ENCODE measurements at places on chromosomes 3 and 15. TPM values are rescaled to one million over a fixed set of nuclear protein-coding genes. Genes with fewer than 3 reads are reported as not detected.

The SLC12A1 gene
- total RNA-seq = 0.20 TPM

DNA sequence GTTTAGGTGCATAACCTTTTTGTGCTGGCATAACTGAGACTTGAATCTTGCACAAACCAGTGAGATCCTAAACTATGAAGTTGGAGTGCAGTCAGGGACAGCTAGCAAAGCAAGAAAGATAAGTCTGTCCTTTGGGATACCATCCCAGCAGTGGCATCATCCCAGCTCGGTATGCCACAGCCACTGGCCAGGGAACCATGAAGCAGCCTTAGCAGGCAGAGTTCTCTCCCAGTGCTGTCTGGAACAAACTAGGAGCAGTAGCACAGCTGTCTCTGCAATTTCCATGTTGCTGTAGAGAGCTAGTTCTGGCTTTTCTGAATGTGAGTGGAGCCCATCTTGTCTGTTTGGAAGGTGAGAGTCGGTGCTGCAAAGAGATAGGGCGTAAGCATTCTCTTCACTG lies 130.3 kb downstream of the DTWD1 start:
- H3K27me3 ChIP-seq = no peaks in the 10 kb centered on the region
- no peaks in the 10 kb centered on the region for H3K36me3 ChIP-seq
- no peak overlapping the region for H3K4me3 ChIP-seq

The POPDC2 gene
- total RNA-seq = 3.8 TPM

DNA sequence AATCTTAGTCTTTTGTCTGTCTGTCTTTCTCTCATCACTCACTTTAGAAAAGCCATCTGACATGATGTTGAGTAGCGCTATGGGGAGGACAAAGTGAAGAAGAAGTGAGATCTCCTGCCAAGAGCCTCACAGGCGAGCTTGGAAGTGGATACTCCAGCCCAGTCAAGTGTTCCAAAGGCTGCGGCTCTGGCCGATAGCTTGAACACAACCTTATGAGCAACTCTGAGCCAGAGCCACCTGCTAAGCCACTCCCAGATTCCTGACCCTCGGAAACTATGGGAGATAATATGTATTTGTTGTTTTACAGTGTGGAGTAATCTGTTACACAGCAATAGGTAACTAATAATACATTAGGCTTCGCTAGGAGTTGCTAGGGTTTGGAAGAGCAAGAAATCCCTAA lies 76.2 kb downstream of the MB21D2 start:
- no peak overlapping the region for H3K4me3 ChIP-seq
- no peak for DNase-seq
- no peaks in the 10 kb centered on the region for H3K36me3 ChIP-seq
- H3K27ac ChIP-seq = no peak overlapping the region
- no peaks in the 10 kb centered on the region for H3K27me3 ChIP-seq

DNA sequence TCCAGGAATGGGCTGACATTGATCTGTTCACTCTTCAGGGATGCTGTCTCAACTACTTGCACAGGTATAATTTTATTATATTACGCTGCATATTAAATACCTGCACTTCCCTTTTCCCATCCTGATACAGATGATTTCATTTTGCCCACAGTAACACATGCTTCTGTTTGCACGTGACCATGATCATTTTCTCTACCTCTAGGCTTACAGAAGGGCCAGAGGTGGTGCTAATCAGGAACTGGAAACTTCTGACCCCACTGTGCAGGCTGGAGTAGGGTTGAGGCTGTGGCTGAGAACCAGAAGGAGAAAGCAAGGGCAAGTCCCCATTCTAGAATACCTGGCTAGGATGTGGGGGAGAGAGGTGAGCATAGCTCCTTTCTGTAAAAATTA lies 304.8 kb downstream of the PTPRG start:
- H3K36me3 ChIP-seq = no peaks in the 10 kb centered on the region
- no peaks in the 10 kb centered on the region for H3K27me3 ChIP-seq
- H3K4me3 ChIP-seq = no peak overlapping the region

GRCh38 chr15:25246641-25247406 lies 192.0 kb downstream of the UBE3A start:
- no peaks in the 10 kb centered on the region for H3K4me1 ChIP-seq
- peaks cover 3% of the 10 kb centered on the region for H3K36me3 ChIP-seq
- DNase-seq = no peak
- H3K27me3 ChIP-seq = no peaks in the 10 kb centered on the region

DNA sequence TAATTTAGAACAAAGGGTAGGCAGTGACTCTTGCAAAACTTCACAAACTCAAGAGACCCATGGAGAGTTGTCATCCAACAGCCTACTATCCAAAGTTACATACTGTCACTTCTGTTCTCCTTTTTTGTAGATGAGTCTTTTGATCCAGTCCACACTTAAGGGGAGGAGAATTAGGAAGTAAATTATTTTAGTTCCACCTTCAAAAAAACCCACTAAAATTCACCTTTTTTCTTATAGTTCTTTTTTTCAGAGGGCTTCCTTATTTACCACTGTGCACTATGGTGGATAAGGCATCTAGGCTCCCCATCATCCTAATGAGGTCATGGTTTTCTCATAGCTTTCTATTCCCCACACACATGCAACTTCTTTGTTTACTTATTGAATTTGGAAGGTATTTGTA lies 8.6 kb upstream of the TCAIM start:
- no peak overlapping the region for H3K4me3 ChIP-seq
- no peak for DNase-seq
- H3K27me3 ChIP-seq = peaks cover 20% of the 10 kb centered on the region

DNA sequence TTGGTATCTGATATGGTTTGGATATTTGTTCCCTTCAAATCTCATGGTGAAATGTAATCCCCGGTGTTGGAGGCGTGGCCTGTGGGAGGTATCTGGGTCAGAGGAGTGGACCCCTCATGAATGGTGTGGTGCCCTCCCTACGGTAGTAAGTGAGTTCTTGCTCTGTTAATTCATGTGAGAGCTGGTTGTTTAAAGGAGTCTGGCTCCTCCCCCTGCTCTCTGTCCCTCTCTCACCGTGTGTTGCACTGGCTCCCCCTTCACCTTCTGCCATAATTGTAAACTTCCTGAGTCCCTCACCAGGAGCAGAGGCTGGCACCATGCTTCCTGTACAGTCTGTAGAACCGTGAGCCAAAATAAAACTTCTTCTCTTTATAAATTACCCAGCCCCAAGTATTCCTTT lies 246.9 kb upstream of the AGTR1 start:
- peaks cover 16% of the 10 kb centered on the region for H3K4me1 ChIP-seq
- no peak overlapping the region for H3K4me3 ChIP-seq
- no peak for DNase-seq
- H3K36me3 ChIP-seq = peaks cover 2% of the 10 kb centered on the region

- DNase-seq = no peak
- H3K36me3 ChIP-seq = peaks cover 26% of the 10 kb centered on the region
- no peaks in the 10 kb centered on the region for H3K27me3 ChIP-seq
- no peaks in the 10 kb centered on the region for H3K4me1 ChIP-seq
Measured at GRCh38 chr15:41746802-41747201, 27.5 kb upstream of the MAPKBP1 start.

DNA sequence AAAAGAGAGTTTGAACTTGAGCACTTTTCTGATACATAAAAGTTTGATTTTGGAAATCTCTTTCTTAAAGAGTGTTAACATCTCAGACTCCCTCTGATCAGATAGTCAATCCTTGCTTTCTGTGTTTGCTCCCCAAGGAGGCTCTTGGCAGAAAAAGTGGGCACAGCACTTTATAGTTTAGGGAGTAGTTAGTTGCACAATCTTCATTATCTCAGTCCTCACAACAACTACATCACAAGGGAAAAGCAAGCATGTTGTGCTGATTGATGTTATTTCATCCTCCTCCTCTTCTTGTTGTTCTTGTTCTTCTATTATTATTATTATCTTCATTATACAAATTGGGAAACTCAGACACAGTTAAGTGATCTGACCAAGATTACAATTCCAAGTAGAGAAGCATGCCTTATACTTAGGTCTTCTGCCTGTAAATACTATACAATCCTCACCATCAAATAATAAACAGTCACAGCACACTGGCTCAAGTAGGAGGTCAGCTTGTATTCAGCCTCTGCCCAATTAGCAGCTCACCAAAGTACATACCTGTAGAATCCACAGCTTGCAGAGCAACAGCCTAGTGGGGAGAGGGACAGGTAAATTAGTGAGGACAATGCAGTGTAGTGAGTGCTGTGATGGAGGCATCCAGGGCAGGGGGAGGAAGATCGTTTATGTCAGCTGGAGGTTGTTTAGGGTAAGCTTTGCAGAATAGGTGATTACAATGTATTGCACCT lies 304.1 kb upstream of the MME start:
- no peak overlapping the region for H3K27ac ChIP-seq
- peaks cover 13% of the 10 kb centered on the region for H3K27me3 ChIP-seq
- no peaks in the 10 kb centered on the region for H3K4me1 ChIP-seq
- H3K36me3 ChIP-seq = no peaks in the 10 kb centered on the region
- no peak overlapping the region for H3K4me3 ChIP-seq

- H3K36me3 ChIP-seq = no peaks in the 10 kb centered on the region
- no peak overlapping the region for H3K4me3 ChIP-seq
- no peak for DNase-seq
- no peaks in the 10 kb centered on the region for H3K4me1 ChIP-seq
- H3K27me3 ChIP-seq = no peaks in the 10 kb centered on the region
Measured at GRCh38 chr15:67979281-67979680, 74.8 kb upstream of the PIAS1 start.

- H3K4me1 ChIP-seq = no peaks in the 10 kb centered on the region
- no peaks in the 10 kb centered on the region for H3K36me3 ChIP-seq
- H3K27me3 ChIP-seq = no peaks in the 10 kb centered on the region
- H3K27ac ChIP-seq = peak overlapping the region; percentile 17
Measured at GRCh38 chr3:126056681-126057500, 27.0 kb downstream of the SLC41A3 start.

- H3K27ac ChIP-seq = no peak overlapping the region
- no peak for DNase-seq
- H3K4me3 ChIP-seq = no peak overlapping the region
- peaks cover 2% of the 10 kb centered on the region for H3K36me3 ChIP-seq
- peaks cover 3% of the 10 kb centered on the region for H3K27me3 ChIP-seq
Measured at GRCh38 chr3:28777806-28778475, 429.3 kb upstream of the AZI2 start.

DNA sequence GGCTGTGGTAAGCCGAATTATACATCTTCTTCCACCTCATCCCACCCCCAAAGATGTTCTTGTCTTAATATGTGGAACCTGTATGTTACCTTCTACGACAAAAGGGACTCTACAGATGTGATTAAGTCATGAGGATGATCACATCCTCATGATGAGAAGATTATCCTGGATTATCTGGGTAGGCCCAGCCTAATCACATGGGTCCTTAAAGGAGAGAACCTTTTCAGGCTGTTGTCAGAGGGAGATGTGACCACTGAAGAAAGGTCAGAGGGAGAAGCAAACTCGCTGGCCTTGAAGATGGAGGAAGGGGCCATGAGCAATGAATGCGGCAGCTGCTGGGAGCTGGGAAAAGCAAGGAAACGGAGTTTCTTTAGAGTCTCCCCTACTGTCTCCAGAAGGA lies 12.9 kb upstream of the SCG3 start:
- no peak overlapping the region for H3K4me3 ChIP-seq
- H3K36me3 ChIP-seq = no peaks in the 10 kb centered on the region
- peaks cover 4% of the 10 kb centered on the region for H3K27me3 ChIP-seq
- DNase-seq = no peak
- H3K4me1 ChIP-seq = peaks cover 16% of the 10 kb centered on the region

The DZIP3 gene
- 23.1 TPM for total RNA-seq

The LPP gene
- total RNA-seq = 38.7 TPM

GRCh38 chr3:147030274-147030673 lies 376.1 kb downstream of the ZIC4 start:
- DNase-seq = no peak
- no peaks in the 10 kb centered on the region for H3K27me3 ChIP-seq
- no peak overlapping the region for H3K27ac ChIP-seq
- H3K4me1 ChIP-seq = no peaks in the 10 kb centered on the region

DNA sequence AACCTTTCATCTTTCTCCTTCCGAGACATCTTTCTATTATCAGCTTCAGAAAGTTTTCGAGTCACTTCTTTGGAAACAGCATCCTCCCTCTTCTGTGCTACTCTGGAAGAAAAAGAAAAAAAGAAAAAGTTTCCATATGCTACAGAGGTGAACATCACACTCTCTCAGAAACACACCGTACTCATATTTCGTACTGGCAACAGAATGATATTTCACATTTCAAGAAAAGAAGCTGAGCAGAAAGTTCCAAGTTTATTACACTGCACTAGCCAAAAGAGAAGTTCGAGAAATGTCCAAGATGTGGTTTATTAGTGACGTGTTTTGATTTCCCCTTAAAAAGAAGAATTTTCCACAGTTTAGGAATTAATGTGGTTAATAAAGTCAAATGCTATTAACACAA lies 6.0 kb downstream of the SSR3 start:
- no peak overlapping the region for H3K4me3 ChIP-seq
- peaks cover 14% of the 10 kb centered on the region for H3K36me3 ChIP-seq
- H3K27me3 ChIP-seq = no peaks in the 10 kb centered on the region
- no peak for DNase-seq
- no peak overlapping the region for H3K27ac ChIP-seq

GRCh38 chr3:14280326-14280725 lies 101.7 kb downstream of the LSM3 start:
- peaks cover 10% of the 10 kb centered on the region for H3K4me1 ChIP-seq
- H3K4me3 ChIP-seq = no peak overlapping the region
- H3K36me3 ChIP-seq = no peaks in the 10 kb centered on the region
- H3K27me3 ChIP-seq = no peaks in the 10 kb centered on the region

The ATP10A gene
- 4.9 TPM for total RNA-seq

The ENTPD3 gene
- not detected for total RNA-seq

GRCh38 chr15:82158811-82159210 lies 103.7 kb downstream of the EFL1 start:
- no peak overlapping the region for H3K4me3 ChIP-seq
- H3K36me3 ChIP-seq = peaks cover 19% of the 10 kb centered on the region
- peaks cover 18% of the 10 kb centered on the region for H3K4me1 ChIP-seq
- no peak for DNase-seq

- no peak for DNase-seq
- H3K27me3 ChIP-seq = peaks cover 31% of the 10 kb centered on the region
- no peaks in the 10 kb centered on the region for H3K36me3 ChIP-seq
- H3K4me1 ChIP-seq = no peaks in the 10 kb centered on the region
- no peak overlapping the region for H3K27ac ChIP-seq
- no peak overlapping the region for H3K4me3 ChIP-seq
Measured at GRCh38 chr15:33543957-33544356, 233.2 kb downstream of the RYR3 start.

The GPR149 gene
- not detected for total RNA-seq

GRCh38 chr15:68450192-68450591 lies 18.2 kb upstream of the ITGA11 start:
- H3K4me3 ChIP-seq = no peak overlapping the region
- DNase-seq = no peak
- H3K27ac ChIP-seq = no peak overlapping the region
- H3K4me1 ChIP-seq = peaks cover 4% of the 10 kb centered on the region

GRCh38 chr3:179071027-179071322 lies 634 bp downstream of the ZMAT3 start:
- H3K27ac ChIP-seq = peak overlapping the region; percentile 89
- H3K4me1 ChIP-seq = peaks cover 8% of the 10 kb centered on the region
- H3K4me3 ChIP-seq = peak overlapping the region; percentile 95
- H3K36me3 ChIP-seq = no peaks in the 10 kb centered on the region

The CHRD gene
- 3.2 TPM for total RNA-seq
